ENCODE measurements at places on chromosomes 1 and 21.
A peak's percentile ranks its signal among the peaks of the same experiment; 100 is the strongest.

DNA sequence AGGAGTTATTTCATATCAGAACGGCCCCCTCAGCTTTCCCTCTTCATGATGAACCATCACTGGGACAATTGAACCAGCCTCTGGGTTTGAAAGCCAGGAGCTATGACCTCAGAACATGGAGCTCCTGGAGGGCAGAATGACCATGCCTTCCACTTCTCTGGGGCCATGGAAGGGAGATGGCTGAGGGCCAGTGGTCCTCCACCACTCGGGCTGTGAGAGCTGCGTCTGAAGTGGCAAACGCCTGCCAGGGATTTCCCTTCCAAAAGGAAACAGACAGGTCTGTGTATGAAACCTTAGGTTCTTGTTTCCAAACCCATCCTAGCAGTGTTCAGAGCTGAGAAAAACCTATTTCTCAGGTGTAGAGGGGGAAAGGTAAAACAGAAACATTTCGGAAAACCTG is 22.5 kb downstream of the PKP1 start:
- DNase-seq: no peak

- DNase-seq: no peak
These were observed 66.5 kb upstream of the GADD45A start for GRCh38 chr1:67618285-67619018.

DNA sequence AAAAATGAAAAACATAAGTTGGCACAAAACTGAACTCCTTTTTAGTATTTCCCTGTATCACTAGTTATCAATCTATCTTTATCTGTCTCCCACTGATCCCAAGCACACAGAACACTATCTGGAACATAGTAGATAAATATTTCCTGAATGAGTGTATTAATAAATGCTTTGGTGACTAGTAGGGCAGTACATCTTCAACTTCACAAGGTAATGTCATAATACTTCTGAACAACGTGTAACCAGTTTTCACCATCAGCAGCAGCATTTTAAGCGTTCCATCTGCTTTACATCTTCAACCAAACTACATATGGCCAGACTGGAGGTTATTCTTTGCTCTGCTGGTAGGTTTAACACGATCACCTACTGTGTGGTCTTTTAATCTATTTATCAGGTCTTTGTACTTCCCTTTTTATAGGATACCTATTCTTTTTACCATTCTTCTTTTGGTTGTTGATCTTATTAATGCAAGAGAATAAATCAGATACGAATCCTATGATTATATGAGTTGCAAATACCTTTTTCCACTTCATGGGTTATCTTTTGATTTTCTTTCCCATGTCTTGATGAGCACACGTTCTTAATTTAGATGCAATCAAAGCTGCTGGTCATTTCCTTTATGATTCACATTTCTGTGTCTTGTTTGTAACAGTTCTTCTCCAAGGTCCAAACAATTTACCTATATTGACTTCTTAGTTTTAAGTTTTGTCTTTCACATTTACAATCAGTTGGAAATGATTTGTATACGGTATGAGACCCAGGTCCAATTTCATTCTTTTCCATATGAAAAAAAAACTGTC is 16.3 kb downstream of the GPBP1L1 start:
- no peak for DNase-seq

GRCh38 chr1:207937204-207937603 is 26.3 kb upstream of the CD34 start:
- DNase-seq: no peak

GRCh38 chr1:156667610-156667967 is 9.6 kb downstream of the NES start:
- no peak for DNase-seq

GRCh38 chr1:6460301-6461050 is 5.5 kb downstream of the TNFRSF25 start:
- peak; percentile 79 for DNase-seq

DNA sequence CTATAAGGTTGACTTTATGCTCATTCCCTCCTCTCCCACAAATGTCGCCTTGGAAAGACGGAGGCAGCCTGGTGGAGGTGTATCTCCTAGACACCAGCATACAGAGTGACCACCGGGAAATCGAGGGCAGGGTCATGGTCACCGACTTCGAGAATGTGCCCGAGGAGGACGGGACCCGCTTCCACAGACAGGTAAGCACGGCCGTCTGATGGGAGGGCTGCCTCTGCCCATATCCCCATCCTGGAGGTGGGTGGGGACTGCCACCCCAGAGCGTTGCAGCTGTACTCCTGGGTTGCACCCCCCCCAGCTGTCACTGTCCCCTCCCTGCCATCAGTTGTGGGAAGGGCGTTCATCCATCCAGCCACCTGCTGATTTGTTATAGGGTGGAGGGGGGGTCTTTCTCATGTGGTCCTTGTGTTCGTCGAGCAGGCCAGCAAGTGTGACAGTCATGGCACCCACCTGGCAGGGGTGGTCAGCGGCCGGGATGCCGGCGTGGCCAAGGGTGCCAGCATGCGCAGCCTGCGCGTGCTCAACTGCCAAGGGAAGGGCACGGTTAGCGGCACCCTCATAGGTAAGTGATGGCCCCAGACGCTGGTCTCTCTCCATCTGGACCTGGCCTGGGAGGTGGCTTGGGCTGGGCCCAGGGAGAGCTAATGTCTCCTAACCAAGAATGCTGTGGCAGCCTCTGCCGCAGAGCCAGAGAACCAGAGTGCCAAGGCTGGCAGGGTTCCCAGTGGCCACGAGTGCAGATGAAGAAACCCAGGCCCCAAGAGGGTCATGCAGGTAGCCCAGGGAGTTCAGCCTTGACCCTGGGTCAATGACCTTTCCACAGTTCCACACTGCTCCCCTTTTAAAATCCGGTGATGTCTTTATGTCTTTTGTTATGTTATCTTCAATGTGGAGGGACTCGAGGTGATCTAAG is 13.1 kb downstream of the PCSK9 start:
- DNase-seq: no peak

DNA sequence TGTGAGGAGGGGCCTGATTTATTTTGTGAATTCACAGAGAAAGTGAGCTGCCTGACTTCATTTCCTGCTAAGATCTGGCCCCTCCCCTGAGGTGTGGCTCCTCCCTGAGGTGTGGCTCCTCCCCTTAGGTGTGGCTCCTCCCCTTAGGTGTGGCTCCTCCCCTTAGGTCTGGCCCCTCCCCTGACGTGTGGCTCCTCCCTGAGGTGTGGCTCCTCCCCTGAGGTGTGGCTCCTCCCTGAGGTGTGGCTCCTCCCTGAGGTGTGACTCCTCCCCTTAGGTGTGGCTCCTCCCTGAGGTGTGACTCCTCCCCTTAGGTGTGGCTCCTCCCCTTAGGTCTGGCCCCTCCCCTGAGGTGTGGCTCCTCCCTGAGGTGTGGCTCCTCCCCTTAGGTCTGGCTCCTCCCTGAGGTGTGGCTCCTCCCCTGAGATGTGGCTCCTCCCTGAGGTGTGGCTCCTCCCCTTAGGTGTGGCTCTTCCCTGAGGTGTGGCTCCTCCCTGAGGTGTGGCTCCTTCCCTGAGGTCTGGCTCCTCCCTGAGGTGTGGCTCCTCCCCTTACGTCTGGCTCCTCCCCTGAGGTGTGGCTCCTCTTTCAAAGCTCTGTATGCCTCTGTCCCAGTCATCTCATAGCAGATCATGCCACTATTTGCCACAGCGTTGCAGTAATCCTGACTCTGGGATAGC is 26.9 kb upstream of the LRRC3 start:
- DNase-seq: no peak

DNA sequence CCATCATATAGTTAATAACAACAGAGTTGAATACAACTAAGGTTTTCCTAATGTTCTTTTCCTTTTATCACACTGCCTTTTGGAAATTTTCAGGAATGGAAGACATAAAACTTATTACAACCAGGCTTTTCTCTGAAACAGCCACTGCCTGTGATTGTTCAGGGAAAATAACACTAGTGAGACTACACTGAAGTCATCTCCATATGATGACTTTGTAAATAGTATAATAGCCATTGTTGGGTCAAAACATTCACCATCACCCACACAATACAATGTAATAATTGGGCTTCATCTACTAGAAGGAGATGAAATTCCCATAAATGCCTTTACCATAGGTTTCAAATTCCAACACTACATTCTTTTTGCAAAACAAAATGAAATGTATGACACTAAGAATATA is 5.0 kb downstream of the TESK2 start:
- no peak for DNase-seq

DNA sequence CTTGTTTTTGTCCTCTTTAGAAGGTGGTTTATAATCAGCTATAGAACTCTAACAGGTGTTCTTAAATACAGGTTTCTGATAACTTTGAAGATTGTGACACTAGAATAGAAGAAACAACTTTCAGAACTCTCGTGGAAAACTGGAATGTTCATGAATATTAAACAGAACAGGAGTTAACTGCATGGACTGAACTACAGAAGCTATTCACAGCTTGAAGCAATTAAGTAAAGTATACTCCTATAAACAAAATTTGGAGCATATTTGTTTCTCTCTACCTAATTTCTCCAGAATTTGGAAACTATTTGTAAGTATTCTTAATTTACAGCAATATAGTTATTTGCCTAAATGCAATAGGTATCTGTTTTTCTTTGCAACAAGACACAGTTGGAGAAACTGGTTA is 824.8 kb downstream of the ADGRL2 start:
- no peak for DNase-seq

DNA sequence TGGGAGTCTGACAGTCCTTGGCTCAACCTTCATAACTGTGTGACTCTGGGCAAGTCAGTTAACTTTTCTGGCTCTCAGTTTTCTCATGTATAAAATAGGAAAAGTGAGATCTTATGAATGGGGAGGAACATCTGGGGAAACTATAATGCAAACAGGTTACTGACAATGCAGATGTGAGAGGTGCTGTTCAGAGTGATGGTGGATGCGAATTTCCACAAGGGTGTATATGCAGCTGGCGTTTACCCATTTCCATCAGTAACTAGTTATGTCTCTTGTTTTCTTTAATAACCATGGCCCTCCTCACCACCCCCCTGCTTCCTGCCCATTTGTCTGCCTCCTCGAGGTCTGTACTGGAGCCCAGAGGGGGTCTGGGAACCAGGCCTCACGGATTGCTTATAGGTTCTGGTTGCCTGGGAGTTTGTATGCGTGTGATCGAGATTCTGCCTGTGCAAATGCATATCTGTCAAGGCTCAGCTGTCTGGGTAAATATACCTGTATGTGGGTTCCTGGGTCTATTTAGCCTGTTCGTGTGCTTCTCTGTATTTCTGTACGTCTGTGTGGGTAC is 44.4 kb downstream of the AHDC1 start:
- no peak for DNase-seq

- DNase-seq: no peak
These were observed 730 bp downstream of the CDC42SE1 start for GRCh38 chr1:151058692-151059091.

GRCh38 chr1:48793863-48794262 is 17.2 kb upstream of the BEND5 start:
- DNase-seq: no peak

- no peak for DNase-seq
These were observed 95.3 kb downstream of the ADARB1 start for GRCh38 chr21:45169682-45170081.

GRCh38 chr1:57671750-57672149 is 247.9 kb upstream of the DAB1 start:
- no peak for DNase-seq

GRCh38 chr1:211738691-211739301 is 63.4 kb upstream of the NEK2 start:
- no peak for DNase-seq

DNA sequence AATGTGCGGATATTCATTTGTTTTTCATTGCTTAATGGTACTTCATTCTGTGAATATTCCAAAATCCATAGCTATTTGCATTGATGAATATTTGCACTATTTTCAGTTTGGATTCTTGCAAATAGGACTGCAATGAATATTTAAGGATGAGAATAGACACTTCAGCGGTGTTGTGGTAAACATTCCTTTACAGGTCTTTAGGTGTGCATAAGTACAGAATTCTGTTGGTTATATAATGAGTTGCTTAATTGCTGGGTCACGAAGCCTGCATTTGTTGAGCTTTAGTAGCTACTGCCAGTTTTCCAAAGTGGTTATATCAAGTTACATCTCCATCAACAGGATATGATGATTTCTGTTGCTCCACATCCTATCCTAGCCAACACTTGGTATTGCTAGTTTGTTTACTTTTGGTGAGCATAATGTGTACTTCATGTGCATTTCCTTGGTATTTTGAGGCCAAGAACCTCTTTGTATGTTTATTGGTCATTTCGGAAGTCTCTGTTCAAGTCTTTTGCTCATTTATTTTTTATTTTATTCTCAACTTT is 64.2 kb upstream of the CYYR1 start:
- no peak for DNase-seq

DNA sequence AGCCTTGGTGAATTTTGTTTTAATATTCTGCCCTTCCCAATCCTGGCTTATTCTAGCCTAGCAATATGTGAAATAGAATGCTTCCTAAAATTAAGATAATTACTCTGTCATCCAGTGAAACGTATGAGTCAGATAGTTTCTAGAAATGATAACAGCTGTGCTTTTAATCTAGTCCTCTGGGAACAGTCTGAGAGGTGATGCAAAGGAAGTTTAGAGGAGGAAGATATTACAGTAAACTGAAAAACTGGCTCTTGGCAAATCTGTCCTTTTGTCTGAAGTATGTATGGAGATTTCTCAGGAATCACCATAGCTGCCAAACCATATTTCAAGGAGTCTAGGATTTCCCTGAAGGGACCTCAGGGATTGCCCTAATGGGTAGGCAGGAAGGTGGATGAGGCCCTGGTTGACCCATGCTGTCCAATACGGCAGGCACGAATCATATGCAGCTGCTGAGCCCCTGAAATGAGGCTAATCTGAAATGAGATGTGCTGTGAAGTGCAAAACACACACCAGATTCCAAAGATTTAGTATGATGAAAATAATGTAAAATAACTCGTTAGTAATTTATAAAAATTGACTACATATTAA is 70.8 kb upstream of the LBR start:
- DNase-seq: no peak

GRCh38 chr1:230011333-230012092 is 55.5 kb upstream of the GALNT2 start:
- no peak for DNase-seq

All from stimulated activated CD4-positive, alpha-beta T cell treated with anti-CD3 and anti-CD28 coated beads, Interleukin-1b, Interleukin-23, amount 100 ng/mL, for 1 hour (primary cell).